ENCODE measurements at places on chromosomes 16 and 17. TPM values are rescaled to one million over a fixed set of nuclear protein-coding genes. Genes with fewer than 3 reads are reported as not detected.

- no peaks in the 10 kb centered on the region for H3K36me3 ChIP-seq
- no peak overlapping the region for H3K4me3 ChIP-seq
- H3K27ac ChIP-seq, result peak overlapping the region; percentile 73
- DNase-seq, result no peak
- no peaks in the 10 kb centered on the region for H3K27me3 ChIP-seq
- H3K4me1 ChIP-seq, result peaks cover 49% of the 10 kb centered on the region
Measured at GRCh38 chr16:70427786-70428177, 11.1 kb downstream of the ST3GAL2 start.

AANAT gene
- total RNA-seq, result 4.3 TPM

- H3K36me3 ChIP-seq, result no peaks in the 10 kb centered on the region
- peak overlapping the region; percentile 79 for H3K27ac ChIP-seq
- no peaks in the 10 kb centered on the region for H3K27me3 ChIP-seq
- DNase-seq, result no peak
Measured at GRCh38 chr17:1996800-1997288, 28.3 kb downstream of the RTN4RL1 start.

STH gene
- 1.3 TPM for total RNA-seq

DNA sequence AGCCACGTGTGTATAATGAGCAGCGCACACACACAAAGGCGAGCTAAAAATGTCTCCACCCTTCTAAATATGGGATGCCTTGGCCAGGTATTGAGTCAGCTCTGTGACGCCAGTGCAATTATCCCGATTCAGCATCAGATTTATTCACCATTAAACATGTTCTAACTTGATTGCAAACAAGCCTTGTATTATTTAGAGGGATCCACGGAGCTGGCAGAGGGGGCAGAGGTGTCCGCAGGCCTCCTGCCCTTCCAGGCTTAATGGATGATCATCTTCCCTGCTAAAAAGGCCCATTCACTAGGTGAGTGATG, 591.7 kb downstream of the MAF start:
- H3K27me3 ChIP-seq, result no peaks in the 10 kb centered on the region
- no peak for DNase-seq
- no peak overlapping the region for H3K27ac ChIP-seq

AGRP gene
- total RNA-seq, result 1.2 TPM

GAST gene
- total RNA-seq, result not detected
